ENCODE measurements at places on chromosomes 1 and 21.

DNA sequence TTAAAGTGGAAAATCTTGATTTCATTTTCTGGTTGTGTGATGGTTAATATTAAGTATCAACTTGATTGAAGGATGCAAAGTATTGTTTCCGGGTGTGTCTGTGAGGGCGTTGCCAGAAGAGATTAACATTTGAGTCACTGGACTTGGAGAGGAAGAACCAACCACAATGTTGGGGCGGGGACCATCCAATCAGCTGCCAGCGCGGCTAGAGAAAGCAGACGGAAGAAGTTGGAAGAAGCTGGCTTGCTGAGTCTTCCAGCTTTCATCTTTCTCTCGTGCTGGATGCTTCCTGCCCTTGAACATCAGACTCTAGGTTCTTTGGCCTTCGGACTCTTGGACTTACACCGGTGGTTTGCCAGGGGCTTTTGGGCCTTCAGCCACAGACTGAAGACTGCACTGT, 832.6 kb upstream of the TMPRSS15 start:
- DNase-seq, result no peak

GRCh38 chr1:218867941-218868626, 305.6 kb upstream of the LYPLAL1 start:
- DNase-seq, result no peak

GRCh38 chr1:19054216-19054615, 97.7 kb upstream of the IFFO2 start:
- no peak for DNase-seq

- DNase-seq, result peak; percentile 15
Measured at GRCh38 chr1:85027242-85027983, 20.9 kb downstream of the MCOLN3 start.

DNA sequence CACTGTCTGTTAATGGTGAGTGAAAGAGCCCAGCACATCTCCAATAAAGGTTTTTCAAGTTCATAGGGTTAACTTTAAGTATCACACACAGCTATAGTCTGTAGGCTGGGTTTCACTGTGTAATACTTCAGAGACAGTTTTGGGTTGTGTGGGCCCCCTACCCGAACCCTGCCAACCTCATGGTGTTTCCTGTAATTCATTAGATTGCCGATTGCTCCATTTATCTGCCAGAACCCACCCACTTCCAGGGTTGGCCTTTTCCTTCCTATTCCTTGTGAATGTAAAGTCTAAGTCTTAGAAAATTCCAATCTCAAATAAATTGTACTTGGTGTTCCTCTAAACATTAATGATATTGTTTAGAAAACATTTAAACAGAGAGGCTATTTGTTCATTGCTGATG, 43.6 kb downstream of the CTTNBP2NL start:
- no peak for DNase-seq

DNA sequence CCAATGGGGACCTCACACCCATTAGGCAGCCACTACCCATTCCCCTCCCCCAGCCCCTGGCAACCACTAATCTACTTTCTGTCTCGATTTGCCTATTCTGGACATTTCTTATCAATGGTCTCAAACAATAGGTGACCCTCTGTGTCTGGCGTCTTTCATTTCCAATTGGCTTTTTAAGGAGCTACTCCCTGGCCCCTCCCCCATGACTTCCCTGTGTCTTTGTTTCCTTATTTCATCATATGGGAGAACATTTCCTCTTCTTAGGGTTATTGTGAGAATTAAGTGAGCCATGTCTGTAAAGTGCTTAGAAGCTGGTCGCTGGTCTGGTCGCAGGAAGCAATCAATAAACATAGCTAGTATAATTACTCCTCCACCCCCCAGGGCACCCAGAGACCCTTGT, 80.9 kb downstream of the SPSB1 start:
- peak; percentile 68 for DNase-seq

DNA sequence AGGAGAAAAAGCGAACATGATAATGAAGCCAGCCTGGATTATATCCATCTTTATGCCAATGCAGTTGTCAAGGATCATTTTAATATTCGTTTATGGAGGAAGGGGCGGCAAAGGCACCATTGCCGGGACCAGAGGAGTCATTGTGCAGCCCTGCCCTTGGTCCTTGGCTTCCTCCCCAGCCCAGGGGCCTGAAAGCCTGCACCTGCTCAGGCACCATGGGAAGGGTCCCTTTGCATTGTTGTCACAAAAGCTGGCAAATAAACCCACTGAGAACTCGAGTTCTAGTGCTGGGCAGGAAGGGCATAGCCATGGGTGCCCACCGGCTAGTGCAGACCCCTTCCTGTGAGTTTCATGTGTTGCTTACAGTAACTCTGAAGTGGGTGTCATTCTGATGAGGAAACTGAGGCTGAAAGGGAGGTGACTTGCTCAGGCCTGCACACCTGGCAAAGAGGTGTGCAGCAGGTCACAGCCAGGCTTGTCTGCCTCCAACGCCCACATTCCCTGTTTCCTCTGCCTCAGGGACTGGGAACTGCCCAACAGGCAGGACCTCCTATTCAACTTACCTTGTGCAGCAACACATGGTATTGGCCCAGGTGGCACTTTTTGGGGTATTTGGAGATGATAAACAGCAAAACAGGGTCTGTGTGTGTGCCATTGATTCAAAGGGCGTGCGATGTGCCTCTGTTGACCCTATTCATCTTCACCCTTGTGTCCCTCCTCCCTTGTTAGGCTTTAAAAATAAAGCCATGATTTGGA, 84.6 kb downstream of the MAN1C1 start:
- DNase-seq, result no peak

- no peak for DNase-seq
Measured at GRCh38 chr1:151705146-151705545, 11.5 kb downstream of the CELF3 start.

DNA sequence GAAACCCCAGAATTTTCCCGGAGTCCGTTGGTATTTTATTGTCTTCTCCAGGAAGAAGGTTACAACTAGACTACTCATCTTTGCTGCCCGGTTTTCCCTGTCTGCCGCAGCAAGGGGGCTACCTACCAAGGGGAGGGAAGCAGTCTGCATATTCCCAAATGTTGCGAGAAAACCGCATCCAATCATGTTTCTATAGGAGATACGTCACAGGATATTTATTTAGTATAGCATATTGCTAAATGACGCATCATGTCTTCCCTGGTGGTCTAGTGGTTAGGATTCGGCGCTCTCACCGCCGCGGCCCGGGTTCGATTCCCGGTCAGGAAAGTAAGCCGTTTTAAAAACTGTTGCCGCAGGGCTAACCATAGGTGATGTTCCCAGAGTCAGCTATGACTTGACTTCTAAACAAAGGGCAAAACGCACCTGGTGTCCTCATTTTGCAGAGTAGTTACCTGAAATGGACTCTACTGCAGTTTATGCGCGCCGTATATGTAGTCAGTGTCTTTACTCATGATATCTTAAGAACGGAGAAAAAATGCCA, 15.2 kb upstream of the ZNF692 start:
- DNase-seq, result peak; percentile 95

All from suppressor macrophage treated with lipopolysaccharide for 1 hour (primary cell).